Posterior vena cava (tissue), 2 donors: ENCODE measurements at places on chromosomes 2 and 18. TPM values are rescaled to one million over a fixed set of nuclear protein-coding genes. Genes with fewer than 3 reads are reported as not detected.

GRCh38 chr2:156436497-156437085 lies 412 bp downstream of the GPD2 start:
- no peak for DNase-seq

Gene ALPI
- not detected for total RNA-seq

DNA sequence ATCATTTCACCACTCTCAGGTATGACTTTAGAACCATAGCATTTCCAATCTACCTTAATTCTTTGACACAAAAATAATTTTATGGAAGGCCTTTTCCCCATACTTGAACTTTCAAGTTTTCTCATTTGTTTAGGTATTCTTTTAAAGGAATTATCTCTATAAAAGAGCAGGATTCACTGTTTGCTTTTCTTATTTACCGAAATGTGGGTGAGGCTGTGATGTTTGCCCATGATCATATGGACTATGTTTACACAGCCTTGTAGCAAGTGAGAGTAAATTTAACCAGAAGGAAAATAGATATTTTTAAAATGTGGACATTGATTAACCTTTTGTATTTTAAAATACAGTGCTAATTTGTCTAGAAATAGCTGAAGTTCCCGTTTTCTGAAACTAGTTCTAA lies 26.3 kb downstream of the CAB39 start:
- DNase-seq = no peak

Gene OBSL1
- 57.7 TPM for total RNA-seq

- DNase-seq = peak; percentile 50
Measured at GRCh38 chr2:26685989-26686839, 6.3 kb upstream of the KCNK3 start.

GRCh38 chr2:121530212-121530705 lies 421 bp upstream of the RNU4ATAC start:
- peak; percentile 96 for DNase-seq

- no peak for DNase-seq
Measured at GRCh38 chr2:158130832-158131473, 29.3 kb downstream of the UPP2 start.

Gene MOCOS
- 1.3 TPM for total RNA-seq

DNA sequence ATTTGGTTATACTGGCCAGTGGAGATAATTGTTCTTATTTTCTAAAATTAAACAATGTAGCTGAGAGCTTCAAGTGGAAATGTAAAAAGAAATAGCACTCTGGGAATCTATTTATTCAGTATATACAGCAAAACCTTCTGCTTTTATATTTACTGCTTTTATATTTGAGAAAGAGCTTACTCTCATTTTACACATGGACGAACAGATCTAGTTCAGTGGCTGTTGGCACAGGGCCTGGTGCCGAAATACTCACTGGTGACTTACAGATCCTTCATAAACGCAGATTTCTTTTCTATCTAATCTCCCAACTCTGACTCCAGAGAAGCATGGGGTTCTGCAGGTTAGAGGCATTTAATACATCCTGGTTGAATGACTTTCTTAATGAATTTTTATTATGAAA lies 266.2 kb downstream of the ASXL3 start:
- DNase-seq = no peak

DNA sequence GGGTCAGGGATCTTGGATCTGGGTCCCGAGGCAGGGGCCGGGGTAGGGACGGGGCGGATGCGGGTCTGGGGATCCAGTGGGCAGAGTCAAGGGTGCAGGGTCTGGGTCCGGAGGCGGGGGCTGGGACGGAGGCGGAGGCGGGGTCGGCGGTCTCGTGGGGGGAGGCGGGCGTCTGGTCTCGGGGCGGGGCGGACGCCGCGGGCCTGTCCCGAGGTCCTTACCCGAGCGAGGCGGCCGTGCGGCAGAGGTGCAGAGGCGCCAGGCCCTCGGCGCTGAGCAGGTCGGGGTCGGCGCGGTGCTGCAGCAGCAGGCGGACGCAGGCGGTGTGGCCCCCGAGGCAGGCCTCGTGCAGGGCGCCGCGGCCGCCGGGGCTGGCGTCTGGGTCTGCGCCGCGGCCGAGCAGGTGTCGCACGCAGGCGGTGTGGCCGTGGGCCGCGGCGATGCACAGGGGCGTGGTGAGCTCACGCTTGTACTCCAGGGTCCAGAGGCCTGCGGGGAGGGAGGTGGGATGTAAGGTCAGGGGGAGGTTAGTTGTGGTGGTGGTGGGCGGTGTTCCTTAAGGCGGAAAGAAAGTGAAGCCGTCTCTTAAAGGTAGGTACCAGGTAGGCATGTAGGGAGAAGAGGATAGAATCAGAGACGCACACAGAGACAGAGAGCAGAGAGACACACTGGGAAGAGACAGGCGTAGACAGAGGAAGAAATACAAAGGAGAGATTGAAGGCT lies 26.6 kb downstream of the ASB18 start:
- DNase-seq = no peak

DNA sequence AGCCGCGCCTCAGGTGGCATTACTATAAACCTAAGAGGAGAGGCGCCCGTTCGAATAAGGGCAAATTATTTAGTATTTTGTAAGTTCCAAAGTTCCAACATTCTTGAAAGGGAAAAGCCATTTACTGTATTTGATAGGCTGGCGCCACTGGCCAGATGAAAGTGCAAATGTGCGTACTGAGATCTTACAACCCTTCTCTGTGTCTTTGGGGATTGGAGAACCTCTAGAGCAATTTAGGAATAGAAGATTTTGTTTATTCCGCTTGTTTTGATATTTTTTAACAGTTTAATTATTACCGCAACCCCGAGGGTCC lies 467 bp upstream of the WDR35 start:
- no peak for DNase-seq

- DNase-seq = no peak
Measured at GRCh38 chr2:30663806-30664205, 143.4 kb downstream of the CAPN13 start.

Gene MYO7B
- 0.67 TPM for total RNA-seq

GRCh38 chr2:43251171-43251731 lies 24.8 kb upstream of the ZFP36L2 start:
- no peak for DNase-seq

DNA sequence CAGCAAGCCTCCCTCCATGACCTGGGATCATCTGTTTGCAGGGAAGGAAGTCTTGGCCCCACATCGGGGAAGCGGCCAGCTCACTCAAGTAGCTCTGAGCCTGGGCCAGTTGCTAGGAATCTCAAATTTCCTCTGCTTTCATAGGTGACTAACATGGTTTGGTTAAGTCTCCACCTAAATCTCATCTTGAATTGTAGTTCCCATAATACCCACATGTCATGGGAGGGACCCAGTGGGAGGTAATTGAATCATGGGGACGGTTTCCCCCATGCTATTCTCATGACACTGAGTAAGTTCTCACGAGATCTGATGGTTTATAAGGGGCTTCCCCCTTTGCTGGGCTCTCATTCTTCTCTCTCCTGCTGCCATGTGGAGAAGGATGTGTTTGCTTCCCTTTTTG lies 75.2 kb downstream of the LBH start:
- no peak for DNase-seq

DNA sequence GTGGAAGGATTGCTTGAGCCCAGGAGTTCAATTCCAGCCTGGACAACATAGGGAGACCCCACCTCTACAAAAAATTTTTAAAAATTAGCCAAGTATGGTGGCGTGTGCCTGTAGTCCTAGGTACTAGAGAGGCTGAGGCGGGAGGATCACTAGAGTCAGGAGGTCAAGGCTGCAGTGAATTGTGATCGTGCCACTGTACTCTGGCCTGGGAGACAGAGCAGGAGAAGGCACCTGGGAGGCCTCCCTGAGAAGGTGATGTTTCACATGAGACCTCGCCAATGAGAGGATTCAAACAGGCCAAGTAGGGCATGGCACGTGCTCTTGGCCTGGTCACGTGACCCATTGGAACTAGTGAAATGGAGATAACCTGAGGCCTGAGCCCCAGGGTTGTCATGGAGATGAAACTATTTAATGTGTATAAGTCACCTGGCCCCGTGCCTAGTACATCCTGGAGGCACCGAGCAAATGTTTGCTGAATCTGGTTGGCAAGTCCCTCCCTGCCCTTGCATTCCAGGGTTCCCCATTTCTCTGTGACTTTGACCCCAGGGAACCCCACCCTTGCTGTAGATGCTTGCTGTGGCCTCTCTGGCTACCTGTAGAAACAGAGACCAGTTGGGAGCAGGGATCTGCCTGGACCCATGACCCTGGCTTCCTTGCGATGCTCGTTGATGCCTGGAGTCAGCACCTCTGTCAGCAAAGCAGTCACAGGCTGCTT lies 26.1 kb upstream of the ROCK2 start:
- no peak for DNase-seq
